ENCODE measurements at places on chromosomes 1 and 21.

DNA sequence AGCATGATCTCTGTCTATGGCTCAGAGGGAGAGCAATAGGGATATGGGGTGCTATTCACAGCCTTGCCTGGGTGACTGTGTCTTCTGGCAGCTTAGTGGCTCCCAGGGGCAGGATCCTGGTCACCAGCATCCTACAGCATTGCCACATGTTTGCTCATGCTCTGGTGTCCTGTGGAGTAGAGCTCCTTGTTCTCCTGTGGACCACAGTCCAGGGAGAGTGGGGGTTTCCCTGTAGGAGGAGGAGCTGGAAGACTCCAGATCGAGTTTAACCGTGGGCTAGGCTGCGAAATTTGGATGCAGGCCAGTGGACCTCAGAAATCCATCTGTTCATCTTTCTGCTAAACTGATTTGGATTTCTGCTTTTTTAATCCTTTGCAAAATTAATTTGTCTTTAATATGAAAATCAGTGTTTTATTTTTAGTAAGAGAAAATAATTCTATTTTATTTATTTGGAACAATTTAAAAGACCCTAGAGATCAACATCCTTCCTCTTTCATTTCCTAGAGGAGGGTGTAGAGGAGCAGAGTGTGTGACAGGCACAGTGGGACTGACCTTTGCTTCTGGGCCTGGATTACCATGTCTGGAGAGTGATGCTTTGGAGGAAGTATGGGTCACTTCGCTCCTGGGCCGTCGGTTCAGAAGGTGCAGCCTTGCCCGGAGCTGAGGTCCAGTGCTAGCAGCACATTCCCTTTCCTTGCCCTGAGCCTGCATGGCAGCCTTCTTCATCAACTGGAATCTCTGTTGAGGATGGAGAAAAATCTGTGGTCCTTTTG, 17.4 kb downstream of the ADARB1 start:
- no peak for DNase-seq

DNA sequence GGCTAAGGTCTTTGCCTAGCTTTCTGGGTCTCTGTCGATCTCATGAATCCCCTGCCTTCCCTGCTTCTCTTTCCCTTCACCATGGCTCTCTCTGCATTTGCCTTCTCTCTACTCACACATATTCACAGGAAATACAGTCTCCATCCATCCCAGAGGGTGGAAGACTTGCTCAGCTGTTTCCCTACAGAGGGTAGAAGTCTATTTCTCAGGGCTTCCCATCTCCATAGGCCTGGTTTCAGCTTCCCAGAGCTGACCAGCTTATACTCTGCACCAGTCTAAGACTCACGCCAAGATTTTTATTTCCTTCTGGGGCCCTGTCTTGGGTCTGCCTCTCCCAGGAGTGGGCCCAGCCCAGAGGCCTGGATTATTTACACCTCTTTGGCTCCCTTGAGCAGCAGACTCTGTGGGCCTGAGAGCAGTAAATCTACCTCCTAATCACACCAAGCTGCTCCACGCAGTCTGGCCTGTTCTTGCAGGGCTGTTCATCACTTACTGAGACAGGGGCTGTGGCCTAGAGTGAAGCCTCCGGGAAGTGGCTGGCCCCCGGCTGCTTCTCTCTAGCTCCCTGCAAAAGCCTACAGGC, 102.5 kb downstream of the PLXNA2 start:
- no peak for DNase-seq

DNA sequence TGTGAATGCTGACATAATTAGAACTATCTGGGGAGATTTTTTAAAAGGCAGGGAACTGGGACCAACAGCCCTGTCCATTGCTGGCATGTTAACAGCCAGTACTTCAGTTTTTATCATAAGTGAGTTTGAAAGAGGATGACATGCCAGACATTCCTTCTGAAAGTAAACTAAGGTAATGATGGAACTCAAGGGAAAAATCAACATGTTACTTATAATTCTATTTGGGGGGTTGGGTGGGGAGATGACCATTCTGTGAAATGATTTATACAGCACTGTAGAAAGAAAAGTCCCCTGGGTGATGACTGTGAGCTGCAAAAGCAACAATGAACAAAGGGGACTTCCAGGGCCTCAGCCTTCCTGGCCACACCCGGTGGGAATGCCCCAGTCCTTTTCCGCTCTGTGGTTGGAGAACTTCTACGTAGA, 5.4 kb upstream of the LAMC2 start:
- peak; percentile 16 for DNase-seq

- DNase-seq: no peak
Observed at GRCh38 chr1:119674111-119674526, 26.1 kb upstream of the ZNF697 start.

GRCh38 chr1:160127865-160128523, 12.4 kb downstream of the ATP1A2 start:
- DNase-seq: no peak

- no peak for DNase-seq
Observed at GRCh38 chr1:56921479-56921878, 44.3 kb downstream of the C8B start.

- no peak for DNase-seq
Observed at GRCh38 chr1:232445361-232446106, 184.4 kb downstream of the SIPA1L2 start.

DNA sequence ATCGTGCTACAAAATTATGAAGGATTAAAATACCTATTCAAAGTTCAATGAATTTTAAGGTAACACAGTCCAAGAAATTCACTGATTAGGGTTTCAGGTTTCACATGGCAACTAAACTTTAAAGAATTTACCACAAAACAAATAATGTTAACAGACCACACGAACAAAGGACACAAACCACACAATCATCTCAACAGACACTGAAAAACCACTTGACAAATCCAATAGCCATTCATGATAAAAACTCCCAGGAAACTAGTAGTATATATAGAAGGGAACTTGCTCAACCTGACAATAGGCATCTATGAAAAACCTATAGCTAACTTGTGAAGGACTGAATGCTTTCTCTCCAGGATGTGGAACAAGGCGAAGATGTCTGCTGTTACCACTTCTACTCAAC, 21.1 kb upstream of the SH2D5 start:
- no peak for DNase-seq

- DNase-seq: no peak
Observed at GRCh38 chr1:87598429-87598828, 269.7 kb downstream of the LMO4 start.

DNA sequence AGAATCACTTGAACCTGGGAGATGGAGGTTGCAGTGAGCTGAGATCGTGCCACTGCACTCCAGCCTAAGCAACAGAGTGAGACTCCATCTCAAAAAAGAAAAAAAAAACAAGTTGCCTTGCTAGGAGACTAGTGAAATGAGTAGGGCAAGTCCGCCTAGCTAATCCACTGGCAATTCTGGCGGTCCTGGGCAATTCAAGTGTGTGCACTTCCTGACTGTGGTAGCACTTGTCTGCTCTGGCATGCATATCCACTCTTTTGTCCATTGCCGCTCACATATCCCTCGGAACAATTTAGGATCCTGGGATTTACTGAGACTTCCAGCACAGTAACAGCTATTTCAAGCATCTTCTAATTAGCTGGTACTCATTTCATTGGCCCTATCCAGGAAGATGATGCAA, 426.3 kb upstream of the ADGRL2 start:
- DNase-seq: no peak

GRCh38 chr1:93078203-93078602, 880 bp upstream of the MTF2 start:
- peak; percentile 24 for DNase-seq

GRCh38 chr21:38830671-38831525, 25.2 kb downstream of the ETS2 start:
- DNase-seq: no peak

GRCh38 chr1:180415985-180416633, 86.3 kb downstream of the ACBD6 start:
- peak; percentile 61 for DNase-seq

DNA sequence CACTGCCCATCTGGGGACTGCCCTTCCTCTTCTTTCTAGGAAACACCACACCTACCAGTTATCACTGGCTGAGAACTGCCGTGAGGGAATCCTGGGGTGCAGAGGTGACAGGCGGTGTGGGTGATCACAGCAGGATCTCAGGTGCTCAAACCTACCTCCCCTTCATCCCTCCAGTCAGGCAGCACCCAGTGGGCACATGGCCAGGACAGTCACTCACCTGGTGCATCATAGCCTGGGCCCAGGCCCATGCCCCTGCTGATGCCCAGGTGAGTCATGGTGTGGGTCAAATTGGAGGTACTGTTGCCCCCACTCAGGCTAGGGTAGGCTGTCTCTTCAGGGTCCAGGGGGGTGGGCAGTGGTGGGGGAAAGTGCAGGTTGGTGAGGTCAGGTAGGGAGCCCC, 5.3 kb upstream of the DENND4B start:
- no peak for DNase-seq

DNA sequence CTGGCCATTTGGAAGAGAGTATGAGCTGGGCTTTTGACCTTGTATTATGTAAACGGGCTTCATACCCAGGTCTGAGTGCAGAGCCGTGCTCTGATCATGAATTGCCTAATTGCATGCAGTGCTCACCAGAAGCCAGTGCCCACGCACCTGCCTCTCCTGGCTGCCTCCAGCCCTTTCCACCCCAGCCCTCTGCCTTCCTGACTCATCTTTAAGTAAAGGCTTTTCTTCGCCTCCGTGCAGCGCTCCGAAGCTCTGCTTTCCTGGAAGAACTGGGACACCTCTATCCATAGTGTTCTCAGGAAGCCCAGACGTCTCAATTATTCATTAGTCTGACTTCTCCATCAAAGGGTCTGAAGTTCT, 413.7 kb downstream of the PTPRU start:
- no peak for DNase-seq

GRCh38 chr1:205536759-205537361, 32.4 kb downstream of the CDK18 start:
- no peak for DNase-seq

- no peak for DNase-seq
Observed at GRCh38 chr1:50542362-50542761, 119.1 kb upstream of the DMRTA2 start.

DNA sequence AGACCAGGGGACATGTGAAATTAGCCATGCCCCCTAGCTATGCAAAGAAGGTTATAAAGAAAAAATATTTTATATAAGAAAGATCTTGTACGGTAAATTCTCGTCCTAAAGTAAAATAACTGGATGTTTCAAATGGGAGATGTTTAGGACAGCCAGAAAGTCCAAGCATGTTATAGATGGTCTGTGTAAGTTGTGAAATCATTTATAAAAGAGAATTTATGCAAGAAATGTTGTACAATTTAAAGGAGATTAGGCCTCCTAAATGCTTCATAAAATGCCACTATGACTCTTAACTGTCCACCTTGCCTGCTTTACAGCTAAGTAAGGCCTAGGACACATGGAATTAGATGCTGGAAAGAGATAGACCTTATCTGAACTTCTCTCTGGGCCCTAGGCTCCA, 118.1 kb upstream of the POGK start:
- DNase-seq: peak; percentile 20

DNA sequence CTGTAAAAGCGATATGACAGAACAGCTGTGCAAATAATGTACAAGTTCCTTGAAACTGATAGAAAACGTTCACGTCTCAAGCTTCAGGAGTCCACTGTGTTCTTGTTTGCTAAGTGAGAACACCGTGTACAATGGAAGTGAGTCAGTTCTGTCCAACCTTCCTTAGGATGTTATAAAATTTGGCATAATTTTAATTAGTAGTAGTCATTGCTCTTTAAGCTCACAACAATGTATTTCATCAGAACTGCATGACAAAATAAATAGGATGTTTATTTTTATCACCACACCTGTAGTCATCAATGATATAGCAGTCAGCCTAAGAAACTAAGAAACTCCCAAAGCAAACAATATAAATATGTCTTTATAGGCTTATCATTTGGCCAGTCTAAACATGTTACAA, 53.0 kb downstream of the RGS2 start:
- DNase-seq: no peak

DNA sequence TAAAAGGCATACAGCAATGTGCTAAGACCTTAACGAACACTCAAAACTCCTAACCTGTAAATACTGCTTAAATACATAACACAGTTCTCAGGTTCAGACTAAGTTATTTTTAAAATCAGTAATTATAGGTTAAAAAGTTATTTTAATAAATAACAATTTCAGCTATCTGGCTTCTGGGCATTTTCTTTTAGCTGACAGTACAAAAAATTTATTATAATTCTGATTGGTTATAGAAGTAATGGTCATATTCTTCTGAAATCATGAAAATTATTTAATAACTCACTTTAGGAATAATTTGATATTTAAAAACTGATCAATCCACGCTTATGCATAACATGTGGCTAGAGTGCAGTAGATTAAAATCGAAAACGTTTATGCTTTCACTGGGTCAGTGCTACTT, 10.7 kb downstream of the RGS18 start:
- DNase-seq: no peak

DNA sequence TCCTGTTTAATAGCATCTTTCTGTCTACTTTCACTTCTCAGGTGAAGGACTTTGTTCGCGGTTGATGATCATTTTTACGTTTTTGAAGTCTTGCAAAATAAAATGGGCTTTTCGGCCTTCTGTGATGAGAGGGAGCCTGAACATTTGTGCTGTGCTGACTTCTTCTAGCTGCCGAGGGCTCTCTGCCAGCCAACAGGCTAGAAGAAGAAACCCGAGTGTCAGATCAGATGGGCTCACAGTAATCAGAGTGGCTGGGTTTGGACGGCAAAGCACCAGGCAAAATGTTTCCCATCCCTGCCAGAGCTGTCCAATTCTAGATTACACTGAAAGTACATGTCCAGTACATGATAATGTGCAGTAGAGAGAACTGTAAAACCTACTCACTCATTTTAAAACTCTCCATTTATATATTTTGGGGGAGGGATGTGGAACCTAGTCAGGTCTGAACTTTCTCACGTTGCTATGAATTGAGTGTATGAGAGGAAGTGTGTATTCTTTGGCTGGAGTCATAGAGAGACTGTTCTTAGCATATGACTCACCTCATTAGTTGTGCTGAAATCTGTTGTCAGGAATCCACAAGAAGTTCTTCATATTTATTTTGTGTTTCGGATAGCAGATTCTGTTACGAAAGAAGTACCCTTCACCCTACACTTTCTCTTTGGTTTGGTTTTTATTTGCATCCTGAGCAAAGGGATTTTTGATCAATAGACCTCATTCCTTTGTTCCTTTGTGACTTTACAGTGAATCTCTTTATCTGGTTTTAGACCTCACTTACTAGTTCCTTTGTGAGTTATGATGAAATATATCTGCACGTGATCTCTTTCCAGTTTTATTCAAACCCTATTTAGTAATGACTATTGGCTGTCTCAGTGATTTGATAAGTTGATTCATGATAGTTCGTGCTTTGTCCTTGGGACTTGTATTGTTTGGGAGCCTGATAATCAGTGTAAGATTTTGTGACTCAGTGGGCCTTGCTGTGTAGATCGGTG, 4.8 kb downstream of the ATP1A1 start:
- DNase-seq: peak; percentile 86

DNA sequence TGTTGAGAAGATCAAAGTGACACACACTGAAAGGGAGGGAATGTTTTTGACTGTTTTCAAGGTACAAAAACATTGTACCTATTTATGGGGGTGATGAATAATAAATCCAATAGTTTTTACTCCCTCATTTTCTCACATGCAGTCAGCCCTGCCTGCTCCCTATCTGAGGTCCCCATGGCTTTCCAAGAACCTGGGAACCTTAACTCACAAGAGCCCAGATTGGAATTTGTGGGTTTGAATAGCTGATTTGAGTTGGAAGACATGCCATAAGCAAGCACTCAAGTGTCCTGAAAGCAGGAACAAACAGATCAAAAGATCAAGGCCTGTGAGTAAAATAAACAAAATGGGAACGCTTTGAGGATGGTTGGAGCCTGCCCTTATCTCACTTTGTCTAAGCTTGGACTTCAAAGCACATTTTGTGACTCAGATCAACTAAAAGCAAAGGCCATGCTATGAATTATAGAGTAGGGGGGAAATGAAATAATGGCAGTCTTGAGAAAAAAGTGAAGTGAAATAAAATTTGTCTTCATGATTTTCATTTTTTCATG, 136.6 kb downstream of the LYPLAL1 start:
- no peak for DNase-seq

GRCh38 chr1:54774820-54775498, 10.6 kb upstream of the PARS2 start:
- DNase-seq: peak; percentile 33
